ENCODE measurements at places on chromosomes 7 and 10.

DNA sequence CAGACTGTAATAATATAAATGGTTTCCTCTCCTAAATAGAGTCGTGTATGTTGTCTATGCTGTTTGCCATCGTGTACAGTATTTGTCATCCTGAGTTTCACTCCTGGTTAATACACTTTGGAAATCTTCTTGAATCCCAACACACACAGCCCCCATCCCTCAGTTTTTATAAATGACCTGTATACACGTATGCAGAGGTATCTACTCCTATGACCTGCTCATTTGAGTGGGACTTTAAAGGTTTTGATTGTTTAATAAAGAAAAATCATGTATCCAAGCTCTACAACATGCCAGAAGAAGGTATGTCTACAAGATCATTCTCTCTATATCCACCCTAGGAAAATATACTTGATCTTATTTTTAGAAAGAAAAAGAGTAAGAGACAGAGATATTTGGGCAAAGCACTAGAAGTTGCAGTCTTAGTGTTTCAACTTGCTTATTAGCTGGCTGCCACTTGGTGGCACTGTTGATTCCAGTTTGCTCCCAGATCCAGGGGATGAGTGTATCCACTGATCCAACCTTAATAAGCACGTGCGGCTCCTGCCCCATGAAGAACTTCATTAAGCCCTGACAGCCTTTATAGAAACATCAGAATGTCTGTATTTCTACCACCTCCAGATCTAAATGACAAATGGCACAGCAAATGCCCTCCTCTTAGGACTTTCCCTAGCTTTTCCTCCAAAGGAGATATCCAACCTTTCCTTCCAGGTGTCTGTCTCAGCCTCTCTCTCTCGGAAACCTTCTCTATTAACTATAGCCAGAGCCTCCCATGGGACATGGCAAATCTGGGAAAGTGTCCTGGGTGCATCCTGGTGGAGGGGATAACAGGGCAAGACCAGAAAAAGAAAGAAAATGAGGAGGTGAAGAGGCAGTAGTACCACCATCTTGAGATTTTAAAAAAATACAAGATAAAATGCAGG, 181.6 kb upstream of the NEBL start:
- DNase-seq: peak; percentile 39

DNA sequence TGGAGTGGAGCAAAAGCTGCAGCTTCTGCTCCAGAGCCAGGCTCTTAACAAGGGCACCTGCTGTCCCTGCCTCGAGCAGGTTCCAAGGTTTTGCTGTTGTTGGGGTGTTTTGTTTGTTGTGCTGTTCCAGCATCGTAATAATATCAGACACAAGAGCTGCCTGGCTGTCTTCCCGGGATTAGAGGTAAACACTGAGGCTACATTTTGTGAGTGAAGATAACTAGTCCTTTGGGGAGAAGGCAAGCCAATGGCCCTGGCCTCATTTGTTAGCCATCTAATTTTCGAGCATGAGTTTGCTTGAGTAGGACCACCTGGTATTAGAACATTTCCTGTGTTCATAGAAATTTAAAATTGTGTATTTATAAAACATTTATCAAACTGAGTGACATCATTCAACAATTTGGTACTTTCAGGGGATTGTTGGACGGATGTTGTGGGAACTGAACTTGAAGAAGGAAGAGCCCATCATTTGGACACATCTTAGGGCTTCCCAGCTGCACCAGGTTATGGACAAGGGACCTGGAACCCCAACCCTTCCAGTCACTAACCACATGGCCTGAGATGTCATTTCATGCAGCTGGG, 555.0 kb downstream of the TNS3 start:
- DNase-seq: no peak

DNA sequence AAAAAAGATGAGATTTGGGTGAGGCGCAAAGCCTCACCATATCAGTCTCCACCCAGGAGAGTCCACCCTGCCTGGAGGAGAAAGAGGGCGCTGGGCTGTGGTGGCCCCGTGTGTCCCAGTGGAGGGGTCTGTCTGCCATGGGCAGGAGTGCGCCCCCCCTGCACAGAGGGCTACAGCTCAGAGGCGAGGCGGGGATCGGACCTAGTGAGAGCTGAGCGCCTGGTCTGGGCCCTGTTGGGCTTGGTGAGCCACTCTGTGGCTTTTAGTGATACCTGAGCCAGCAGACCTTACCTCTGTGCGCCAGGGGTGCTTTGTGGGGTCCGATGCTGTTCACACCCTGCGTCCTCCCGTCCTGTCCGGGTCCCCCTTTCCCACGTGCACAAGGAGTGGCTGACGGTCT, 25.9 kb upstream of the GNA12 start:
- DNase-seq: no peak

- no peak for DNase-seq
Observed at GRCh38 chr10:75281974-75282373, 46.2 kb upstream of the COMTD1 start.

- DNase-seq: no peak
Observed at GRCh38 chr10:27687326-27687725, 58.3 kb downstream of the MKX start.

GRCh38 chr10:62527019-62527827, 153.1 kb downstream of the ZNF365 start:
- DNase-seq: no peak

GRCh38 chr10:93165367-93165766, 91.7 kb downstream of the CYP26A1 start:
- no peak for DNase-seq

DNA sequence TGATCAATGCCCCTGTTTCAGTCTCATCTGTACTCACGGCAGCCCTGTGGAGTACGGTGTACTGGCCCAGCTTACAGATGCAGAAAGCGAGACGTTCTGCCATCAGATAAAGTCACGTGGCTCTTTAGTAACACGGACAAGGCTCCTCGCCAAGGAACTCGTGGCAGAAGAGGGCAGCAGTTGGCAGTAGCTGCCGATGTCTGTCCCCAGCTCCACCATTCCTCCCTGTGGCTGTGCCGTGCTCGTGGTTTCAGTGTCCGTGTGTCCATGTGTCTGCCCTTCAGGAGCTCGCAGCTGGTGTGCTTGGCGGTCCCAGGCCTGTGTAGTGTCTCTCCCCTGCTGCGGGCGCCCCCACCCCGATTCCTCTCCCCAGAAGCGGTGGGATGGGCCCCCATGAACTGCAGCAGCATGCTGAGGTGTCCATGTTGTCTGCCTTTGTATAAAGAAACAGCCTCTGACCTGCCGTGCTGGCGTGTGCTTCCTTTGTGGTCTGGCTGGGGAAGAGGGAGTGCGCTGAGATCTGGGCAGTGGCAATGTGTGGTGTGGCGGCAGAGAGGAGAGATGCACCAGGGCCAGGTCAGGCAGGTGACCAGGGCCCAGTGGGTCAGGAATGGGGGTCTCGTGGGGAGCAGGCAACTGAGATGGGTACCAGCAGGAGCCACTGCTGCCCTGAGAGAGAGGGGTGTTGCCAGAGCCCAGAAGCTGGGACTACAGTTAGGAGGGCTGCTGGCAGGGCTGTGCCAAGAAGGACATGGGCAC, 9.8 kb downstream of the RHBDD2 start:
- DNase-seq: no peak

GRCh38 chr10:520402-520787, 169.1 kb downstream of the DIP2C start:
- DNase-seq: no peak

DNA sequence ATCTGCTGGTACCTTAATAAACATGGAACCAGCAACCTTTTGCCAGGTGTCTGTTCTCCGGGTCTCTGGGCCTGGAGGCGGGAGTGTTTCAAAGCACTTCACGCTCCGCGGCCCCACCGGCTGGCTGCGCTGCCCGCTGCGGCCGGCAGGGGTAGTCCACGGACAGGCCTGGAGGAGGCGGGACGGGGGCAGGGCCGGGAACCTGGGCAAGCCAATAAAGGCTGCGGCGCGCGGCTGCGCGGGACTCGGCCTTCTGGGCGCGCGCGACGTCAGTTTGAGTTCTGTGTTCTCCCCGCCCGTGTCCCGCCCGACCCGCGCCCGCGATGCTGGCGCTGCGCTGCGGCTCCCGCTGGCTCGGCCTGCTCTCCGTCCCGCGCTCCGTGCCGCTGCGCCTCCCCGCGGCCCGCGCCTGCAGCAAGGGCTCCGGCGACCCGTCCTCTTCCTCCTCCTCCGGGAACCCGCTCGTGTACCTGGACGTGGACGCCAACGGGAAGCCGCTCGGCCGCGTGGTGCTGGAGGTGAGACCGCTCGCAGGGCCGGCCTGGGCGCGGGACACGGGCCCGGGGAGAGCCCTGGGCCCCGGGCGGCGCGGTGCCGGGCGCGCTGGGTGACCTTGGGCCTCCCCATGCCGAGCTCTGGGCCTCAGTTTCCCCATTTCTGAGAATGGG, at the start of gene PPIF:
Gene PPIF (plus strand): TSS at position 244 of the 668 bp plus-strand sequence. CDS start 80 bp downstream, at position 324.
- peak; percentile 75 for DNase-seq

- no peak for DNase-seq
Observed at GRCh38 chr10:116970050-116970449, 34.9 kb downstream of the SHTN1 start.

- DNase-seq: no peak
Observed at GRCh38 chr10:28280652-28281051, 22.2 kb downstream of the MPP7 start.

DNA sequence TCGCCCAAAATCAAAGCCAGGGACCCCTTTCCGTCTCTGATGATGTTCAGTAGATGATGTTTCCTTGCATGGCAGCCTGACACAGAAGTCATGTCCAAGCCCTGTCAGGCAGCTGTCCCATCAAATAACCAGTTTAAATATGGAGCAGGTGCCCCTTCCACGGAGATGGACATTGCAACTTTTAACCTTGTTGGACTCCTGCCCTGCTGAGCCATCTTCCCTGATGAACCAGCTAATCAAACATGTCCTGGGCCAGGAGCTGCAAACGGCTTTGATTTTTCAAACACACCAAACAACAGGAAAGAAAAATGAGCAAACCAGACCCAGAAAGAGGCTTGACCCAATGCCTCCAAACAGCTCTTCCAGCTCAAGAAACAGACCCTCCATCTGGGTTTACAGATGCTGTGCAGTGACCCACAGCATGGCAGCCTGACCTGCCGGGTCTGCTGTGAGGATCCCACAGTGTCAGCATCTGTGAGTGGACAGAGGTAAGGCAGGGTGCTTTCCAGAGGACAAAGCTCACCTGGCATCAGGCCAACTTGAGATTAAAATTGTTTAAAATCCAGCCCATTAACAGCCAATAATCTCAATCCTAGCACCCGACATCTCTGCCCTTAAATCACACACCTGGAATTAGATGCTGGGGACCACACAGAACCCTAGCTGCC, 372.6 kb downstream of the GRID1 start:
- DNase-seq: no peak

- peak; percentile 67 for DNase-seq
Observed at GRCh38 chr7:831596-832166, 595 bp upstream of the SUN1 start.

DNA sequence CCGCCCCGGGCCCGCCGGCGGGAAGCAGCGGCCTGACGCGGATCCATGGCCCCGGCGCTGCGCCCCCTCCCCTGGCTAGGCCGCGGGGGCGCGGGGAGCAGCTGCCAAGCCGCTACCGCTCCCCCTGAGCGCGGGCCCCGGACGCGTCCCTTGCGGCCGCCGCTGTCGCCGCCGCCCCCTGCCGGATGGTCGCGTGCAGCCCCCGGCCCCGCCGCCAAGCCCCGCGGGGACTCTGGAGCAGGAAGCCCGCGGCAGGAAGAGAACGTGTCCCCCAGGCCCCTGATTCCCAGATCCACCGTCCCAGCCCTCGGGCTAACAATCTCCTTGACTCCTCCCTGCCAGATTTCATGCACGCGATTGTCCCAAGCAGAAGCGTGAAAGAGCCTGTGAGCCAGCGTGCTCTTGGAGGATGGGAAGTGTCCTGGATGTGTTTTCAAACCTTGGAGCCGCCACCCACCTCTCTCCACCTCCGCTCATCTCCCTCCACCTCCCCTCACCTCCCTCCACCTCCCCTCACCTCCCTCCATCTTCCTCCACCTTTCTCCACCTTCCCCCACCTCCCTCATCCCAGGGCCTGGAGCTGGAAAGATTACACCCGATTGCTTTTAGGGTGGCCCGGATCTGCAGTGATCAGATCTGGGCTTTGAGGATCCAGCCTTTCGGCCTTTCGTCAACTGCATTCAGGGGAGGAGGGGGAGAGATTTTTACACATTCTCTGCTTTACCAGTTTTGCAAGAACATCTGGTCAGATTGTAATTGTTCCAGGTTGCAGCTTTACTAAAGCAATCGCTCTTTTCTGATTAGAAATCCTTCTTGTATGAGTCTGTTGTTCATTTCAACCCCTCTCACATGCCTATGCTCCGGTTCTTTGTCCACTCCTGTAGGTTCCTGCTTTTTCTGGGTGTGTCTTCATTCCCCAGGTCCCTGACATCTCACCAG, 570 bp upstream of the PRTFDC1 start:
- DNase-seq: no peak

- no peak for DNase-seq
Observed at GRCh38 chr7:33079096-33079495, 16.5 kb upstream of the NT5C3A start.

- no peak for DNase-seq
Observed at GRCh38 chr7:23607130-23607529, 9.9 kb downstream of the CCDC126 start.

- no peak for DNase-seq
Observed at GRCh38 chr7:90839316-90839715, 243.2 kb downstream of the CDK14 start.

DNA sequence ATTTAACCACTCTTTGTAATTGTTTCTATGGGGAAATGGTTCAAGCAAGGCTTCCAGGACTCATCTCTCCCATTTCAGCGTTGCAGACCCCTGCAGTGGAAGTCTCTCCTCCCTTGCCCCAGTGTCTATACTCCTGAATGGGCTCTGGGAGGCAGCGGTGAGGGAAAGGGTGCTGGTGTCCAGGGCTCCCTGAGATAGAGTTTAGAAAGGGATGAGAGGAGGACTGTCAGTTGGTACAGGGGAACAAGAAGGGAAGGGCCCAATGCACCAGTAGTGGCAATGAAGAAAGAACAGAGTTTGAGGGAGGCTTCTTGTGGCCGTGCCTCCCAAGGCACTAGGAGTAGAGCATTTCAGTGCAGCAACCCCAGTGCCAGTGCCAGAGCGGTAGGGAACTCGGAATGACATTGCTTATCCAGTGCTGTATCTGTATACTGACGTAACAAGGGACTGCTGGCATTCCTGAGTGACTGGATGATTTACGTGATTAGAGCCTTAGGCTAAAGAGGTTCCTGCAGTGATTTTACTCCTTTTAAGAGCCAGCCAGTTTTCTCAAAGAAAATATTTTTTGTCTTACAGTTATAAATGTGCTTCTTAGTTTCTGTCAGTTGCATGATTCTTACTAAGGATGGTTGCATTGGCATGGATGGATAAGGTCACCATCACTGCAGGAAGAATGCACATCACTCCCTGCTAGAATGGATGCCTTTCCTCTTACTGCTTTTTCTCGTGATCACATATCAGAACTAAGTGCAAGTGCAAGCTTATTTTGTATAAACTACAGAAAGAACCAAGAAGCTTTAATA, 28.0 kb downstream of the PRPF18 start:
- DNase-seq: no peak

- no peak for DNase-seq
Observed at GRCh38 chr7:98568891-98569290, 48.2 kb upstream of the NPTX2 start.
